ENCODE measurements at places on chromosomes 4 and X.

- no peak for DNase-seq
These were observed 36.8 kb downstream of the VSIG4 start for GRCh38 chrX:66002824-66003680.

- DNase-seq, result no peak
These were observed 78.0 kb downstream of the ACOX3 start for GRCh38 chr4:8362483-8362882.

DNA sequence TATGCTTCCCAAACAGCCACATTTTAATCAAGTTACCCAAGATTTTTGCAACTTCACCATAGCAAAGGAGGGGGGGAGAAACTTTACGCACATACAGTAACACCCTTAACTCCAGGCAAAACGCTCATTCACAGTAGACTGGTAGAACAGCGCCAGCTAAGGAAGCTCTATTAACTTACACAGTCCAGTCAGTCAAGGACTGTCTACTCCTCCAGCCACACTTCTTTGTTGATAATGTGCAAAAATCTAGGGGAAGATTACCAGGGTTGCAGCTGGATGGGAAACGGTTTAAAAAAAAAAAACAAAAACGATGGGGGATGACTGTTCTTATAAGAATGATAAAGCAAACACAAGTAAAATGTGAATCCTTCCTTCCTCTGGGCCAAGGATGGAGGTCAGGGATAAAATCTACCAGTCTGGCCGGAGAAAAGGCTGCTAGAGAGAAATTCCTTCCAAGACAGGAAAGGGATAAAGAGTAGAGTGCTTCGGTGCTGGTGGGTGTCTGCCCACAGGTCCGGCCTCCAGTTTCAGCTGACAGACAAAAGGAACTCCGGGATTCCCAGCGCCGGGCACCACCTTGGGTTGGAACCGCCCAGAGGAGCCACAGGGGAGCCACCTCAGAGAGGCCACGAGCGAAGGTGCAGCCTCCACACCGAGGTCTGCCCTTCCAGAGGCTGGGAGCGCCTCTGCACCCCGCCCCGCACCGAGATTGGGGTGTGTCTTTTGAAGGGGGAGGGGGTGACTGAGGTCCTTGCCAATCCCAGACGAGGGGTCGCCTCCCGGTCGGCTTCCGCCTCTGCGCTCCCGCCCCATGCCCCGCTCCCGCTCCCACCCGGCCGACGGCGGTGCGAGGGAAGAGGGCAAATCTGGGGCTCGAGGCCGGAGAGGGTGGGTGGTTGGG, 811 bp downstream of the ANKRD50 start:
- no peak for DNase-seq

DNA sequence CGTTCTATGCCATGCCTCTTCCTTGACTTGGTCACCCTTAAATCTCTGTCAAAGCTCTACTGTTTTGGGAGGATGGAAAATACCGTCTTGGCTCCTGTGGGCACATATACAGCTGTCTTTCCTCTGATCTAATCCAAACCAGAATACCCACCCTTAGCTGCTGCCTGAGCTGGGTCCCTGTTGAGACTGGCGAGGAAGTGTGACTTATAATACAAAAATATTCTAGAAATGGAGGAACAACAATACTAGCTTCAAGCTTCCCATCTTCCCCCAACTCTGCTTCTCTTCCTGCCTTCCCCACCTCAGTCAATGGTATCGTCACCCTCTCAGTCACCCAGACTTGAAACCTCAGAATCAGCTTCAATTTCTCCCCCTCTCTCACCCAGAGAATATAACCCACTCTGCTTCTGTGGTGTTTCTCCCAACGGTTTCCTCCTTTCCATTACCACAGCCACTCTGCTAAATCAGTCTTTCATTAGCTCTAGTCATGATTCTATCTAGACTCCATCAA, 599 bp upstream of the IL2RG start:
- DNase-seq, result no peak

GRCh38 chr4:125551466-125551865, 236.7 kb downstream of the FAT4 start:
- DNase-seq, result no peak

DNA sequence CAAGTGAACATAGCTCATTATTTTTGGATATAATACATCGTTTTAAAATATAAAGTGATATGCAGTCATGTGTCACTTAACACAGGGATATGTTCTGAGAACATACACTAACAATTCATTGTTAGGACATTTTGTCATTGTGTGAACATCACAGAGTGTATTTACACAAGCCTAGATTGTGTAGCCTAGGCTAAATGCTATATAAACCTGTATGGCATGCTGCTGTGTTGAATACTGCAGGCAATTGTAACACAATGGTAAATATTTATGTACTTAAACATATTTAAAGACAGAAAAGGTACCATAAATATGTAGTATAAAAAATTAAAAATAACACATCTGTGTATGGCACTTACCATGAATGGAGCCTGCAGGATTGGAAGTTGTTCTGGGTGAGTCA, 44.9 kb upstream of the GPRIN3 start:
- no peak for DNase-seq

GRCh38 chr4:108148316-108148715, 20.4 kb downstream of the LEF1 start:
- DNase-seq, result no peak

- DNase-seq, result no peak
These were observed 573.0 kb downstream of the GABRG1 start for GRCh38 chr4:45550766-45551366.

GRCh38 chr4:68929076-68929737, 22.4 kb downstream of the UGT2A3 start:
- no peak for DNase-seq

DNA sequence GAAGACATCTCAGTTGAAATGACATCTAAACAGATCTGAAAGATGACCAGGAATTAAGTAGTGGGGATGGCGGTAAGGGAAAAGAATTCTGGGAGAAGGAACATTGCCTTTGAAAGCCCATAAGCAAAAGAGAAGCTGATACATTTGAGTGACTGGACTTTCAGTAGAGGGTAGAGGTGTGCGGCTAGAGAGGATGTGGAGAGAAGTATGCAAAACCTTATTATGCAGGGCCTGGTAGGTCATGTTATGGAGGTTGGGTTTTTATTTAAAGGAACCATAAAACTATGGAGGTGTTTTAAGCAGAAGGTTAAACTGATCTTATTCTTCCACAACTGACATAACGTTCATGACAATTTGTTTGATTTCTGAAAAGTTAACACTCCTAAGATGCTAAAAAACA, 36.3 kb downstream of the RPS6KA3 start:
- no peak for DNase-seq

GRCh38 chr4:40995850-40996249, 218.5 kb downstream of the APBB2 start:
- no peak for DNase-seq

GRCh38 chr4:182519528-182519927, 276.3 kb downstream of the TENM3 start:
- DNase-seq, result no peak

- no peak for DNase-seq
These were observed 52.2 kb upstream of the NOCT start for GRCh38 chr4:138963412-138963811.

DNA sequence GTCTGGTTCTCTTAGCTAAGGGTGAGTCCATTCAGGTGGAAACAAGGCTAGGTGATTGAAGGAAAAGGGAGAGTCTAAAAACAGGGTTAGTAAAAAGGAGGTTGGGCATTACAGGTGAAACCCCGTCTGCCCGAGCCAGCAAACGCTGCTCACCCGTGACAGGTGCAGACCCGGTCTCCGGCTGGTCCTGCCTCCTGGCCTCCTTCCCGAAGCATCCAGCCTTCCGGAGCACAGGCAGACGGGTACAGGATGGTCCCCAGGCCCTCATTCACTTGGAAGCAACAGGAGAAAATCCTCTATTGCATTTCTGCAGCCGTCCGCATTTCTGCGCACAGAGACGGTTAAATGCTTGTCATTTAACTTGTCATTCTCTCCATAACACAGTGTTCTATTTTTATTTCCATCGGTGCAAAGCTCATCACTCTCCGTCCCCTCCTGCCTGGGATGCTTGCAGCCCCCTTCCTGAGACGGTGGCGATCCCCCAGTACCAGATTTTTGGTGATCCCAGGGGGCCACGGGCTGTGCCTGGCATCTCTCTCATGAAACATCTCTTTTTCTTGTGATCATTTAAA, 90.8 kb upstream of the PPP2R3B start:
- DNase-seq, result no peak

- no peak for DNase-seq
These were observed 5.5 kb downstream of the RPS6KA6 start for GRCh38 chrX:84182516-84182915.

DNA sequence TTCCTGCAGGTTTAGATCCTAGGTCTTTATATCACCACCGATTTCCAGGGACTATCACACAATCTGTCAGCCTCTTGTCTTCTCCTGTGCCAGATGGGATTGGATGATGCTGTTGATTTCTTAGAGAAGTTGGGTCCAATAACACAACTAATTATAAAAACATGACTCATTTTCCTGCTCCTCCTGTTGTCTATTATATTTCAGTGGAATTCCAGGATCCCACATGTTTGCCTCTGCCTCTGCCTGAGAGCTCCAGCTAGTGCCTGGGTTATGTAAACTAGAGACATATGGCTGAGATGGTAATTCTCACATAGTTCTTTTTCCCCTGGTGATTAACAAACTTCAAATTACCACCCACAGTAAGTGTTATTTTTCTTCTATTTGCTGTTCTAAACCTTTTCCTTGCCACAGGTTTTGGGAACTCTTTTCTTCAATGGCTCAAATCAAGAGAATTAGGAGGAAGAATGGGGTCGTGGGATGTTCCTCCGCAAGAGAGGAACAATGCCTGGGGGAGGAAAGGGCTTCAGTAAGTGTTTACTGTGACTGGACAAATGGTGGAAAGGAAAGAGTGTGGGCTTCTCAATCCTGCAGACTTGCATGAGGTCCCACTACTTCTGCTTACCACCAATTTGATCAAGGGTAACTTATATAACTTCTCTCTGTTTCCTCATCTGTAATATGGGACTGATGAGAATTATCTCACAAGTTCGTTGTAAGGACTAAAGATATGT, 3.4 kb upstream of the HOPX start:
- no peak for DNase-seq

GRCh38 chr4:20311856-20312255, 60.2 kb downstream of the SLIT2 start:
- no peak for DNase-seq

DNA sequence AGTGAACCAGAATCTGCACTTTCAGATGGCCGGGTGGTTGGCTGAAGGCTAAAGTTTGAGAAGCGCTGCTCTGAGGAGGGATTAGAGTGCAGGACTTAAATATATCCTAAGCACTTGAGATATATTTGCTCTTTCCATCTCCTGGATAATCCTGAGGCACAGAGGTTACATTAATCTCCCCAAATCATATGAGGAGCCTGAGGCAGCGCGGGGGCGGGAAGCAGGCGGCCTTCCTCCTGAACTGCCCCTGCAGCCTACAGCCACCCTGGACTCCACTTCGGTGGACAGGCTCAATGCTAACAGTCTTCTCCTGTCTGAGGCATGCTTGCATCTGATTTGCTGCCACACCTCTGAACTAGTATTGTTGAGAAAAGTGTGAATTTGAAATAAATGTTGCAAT, 72.5 kb downstream of the AFAP1 start:
- DNase-seq, result no peak

GRCh38 chrX:8005678-8006347, 78.6 kb upstream of the PNPLA4 start:
- DNase-seq, result no peak

GRCh38 chrX:40543661-40544328, 37.0 kb upstream of the ATP6AP2 start:
- DNase-seq, result peak; percentile 7

GRCh38 chr4:94135701-94136100, 72.0 kb upstream of the SMARCAD1 start:
- no peak for DNase-seq

DNA sequence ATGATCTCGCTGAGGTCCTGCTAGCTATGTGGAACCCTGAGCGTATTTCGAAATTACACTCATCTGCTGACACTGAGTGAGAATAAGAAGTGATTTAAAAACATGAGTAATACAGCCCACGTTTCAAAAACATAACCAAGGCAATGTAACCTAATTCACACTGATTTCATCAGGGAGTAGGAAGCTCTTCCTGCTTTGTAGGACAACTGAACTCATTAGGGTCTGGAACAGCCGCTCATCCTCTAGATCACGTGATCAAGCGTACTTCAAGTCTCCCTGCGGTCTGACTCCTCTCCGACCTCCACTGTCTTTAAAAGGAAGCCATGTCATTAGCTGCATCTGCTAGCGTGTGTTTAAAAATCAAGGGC, 138.0 kb downstream of the NSUN7 start:
- DNase-seq, result no peak

- DNase-seq, result no peak
These were observed 10.8 kb downstream of the AWAT2 start for GRCh38 chrX:70038951-70039350.

- no peak for DNase-seq
These were observed 39.2 kb upstream of the USP9X start for GRCh38 chrX:41045960-41046567.

- DNase-seq, result no peak
These were observed 19.6 kb downstream of the COX7B2 start for GRCh38 chr4:46889410-46889809.

DNA sequence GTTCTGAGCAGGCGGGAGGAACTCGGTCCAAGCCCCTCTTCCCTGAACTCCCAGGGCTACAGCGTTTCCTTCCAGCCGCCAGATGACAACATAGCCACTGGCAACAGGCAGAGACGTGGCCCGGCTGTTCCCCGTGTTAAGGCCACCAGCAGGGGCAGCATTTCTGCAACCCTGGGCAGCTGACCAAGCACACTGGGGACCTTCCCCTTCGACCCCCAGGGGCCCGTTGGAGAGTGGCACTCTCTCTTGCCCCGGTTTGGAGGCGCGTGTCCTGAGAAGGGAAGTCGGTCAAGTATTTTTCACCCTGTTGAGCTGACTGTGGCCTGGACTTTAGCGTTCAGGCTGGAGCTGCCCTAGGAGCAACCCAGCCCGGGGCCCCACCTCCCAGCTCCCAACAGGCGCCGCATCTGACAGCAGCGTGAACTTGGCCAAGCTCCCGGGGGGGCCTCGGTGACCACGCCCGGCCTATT, 37.6 kb downstream of the ZBTB49 start:
- no peak for DNase-seq

DNA sequence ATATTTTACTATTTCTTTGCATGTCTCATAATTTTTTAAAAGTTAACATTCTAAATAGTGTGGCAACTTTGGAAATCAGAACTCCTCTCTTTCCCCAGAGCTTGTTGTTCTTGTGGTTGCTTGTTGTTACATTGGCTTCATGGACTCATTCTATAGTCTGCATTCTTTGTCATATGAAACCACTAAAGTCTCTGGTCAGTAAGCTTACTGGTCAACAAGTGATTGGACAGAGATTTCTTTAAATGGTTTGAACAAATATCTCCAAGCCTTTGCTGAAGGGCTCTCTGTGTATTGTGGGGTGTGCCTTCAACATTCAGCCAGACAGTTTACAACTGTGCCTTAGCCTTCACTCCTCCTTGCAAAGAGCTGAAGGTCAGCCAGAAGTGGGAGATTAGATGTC, 147.2 kb downstream of the OPHN1 start:
- no peak for DNase-seq

- DNase-seq, result no peak
These were observed 13.8 kb downstream of the DGKQ start for GRCh38 chr4:959338-960139.

- DNase-seq, result no peak
These were observed 986 bp downstream of the HDAC6 start for GRCh38 chrX:48802905-48803200.
